AG09319 (cell line): ENCODE measurements at places on chromosomes 3 and 15.

DNA sequence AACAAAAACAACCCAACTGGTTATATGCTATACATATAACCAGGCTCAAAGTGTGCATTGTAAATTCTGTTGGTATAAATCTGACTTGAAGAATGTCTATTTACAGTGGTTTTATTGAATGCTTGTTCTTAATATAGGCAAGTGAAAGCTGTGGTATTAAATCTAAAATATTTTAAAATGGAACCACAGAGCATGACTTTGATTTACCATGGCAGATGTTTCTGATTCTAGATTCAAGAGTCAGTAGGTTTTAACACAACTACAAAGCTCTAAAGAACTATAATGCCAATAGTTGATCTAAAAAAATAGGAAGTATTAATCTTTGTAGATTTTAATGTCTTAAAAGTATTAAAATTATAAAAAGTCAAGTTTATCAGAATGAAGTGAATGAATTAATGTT lies 141.9 kb upstream of the PLSCR5 start:
- DNase-seq = no peak

GRCh38 chr15:96767703-96768434 lies 437.4 kb downstream of the NR2F2 start:
- no peak for DNase-seq

GRCh38 chr3:128077665-128078064 lies 25.4 kb downstream of the SEC61A1 start:
- DNase-seq = no peak

DNA sequence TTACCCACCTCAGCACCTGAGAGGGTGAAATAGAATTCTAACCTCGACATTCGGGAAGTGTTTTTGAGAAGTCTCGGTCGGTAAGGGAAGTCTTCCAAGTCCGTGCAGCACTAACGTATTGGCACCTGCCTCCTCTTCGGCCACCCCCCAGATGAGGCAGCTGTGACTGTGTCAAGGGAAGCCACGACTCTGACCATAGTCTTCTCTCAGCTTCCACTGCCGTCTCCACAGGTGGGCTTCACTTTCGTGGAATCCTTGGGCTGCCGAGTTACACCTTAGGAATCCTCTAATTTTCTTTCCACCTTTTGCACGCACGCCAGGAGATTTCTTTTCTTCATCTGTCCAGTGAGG lies 775 bp downstream of the CCNDBP1 start:
- no peak for DNase-seq

DNA sequence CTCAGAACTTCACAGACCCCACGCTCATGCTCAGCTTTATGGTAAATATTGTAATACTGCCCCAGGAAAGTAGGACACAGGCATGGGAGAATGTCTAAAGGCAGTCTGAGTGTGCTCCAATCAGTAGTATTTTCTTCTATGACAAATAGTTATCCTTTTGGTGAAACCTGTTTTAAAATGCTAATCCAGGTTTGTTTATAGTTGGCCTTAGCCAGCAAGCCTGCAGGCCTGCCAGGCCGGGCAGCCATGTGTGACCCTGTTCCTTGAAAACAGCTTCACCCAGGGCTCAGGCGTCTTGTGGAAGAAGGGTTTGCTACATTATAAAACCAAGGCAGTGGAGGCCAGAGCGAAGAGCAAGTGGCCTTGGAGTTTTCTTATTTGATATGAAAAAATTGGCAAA lies 104.7 kb downstream of the SEMA6D start:
- DNase-seq = no peak

GRCh38 chr3:53818221-53819162 lies 27.7 kb downstream of the CHDH start:
- no peak for DNase-seq
